Stomach (tissue), 19 donors: ENCODE measurements at places on chromosomes 16 and 17. TPM values are rescaled to one million over a fixed set of nuclear protein-coding genes. Genes with fewer than 3 reads are reported as not detected.
A peak's percentile ranks its signal among the peaks of the same experiment; 100 is the strongest.

GRCh38 chr16:2237493-2238149 lies 1.4 kb downstream of the DNASE1L2 start:
- DNase-seq, result no peak

- no peak for DNase-seq
These were observed 21.3 kb upstream of the RGS9 start for GRCh38 chr17:65115839-65116238.

DNA sequence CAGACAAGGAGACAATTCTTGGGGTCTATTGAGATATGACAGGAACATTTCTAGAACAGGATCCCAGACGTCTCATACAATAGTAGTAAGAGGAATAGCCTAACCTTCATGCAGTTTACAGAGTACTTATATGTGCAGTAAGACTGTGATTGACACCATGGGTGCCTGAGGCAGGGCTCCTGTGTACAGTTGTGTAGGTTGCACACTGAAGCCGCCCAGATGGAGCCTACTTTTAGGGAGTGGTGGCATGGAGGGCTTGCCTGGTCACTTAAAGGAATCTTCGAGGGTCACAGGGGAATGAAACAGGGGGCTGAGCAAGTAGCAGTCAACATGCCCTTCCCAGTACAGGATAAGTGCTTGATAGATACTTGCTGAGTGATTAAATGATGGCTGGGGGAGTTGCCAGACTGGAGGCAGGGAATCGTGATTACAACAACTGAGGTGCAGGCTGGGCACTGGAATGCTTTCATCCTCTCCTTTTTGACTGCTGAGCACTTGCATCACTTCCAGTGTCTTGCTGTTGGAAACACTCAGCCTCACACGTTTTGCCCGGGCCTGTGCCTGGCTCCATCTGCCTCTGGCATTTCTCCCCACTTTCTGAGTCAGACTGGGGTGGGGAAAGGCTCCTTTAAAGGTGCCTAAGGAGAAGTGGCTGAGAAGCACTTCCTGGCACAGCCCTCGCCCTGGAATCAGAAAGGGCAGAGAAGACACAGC lies 71.0 kb downstream of the COPRS start:
- no peak for DNase-seq

GRCh38 chr16:3022208-3022683 lies 1.5 kb downstream of the HCFC1R1 start:
- DNase-seq, result peak; percentile 96

The DCAKD gene
- total RNA-seq, result 2.3 TPM

The RRN3 gene
- 24.1 TPM for total RNA-seq

DNA sequence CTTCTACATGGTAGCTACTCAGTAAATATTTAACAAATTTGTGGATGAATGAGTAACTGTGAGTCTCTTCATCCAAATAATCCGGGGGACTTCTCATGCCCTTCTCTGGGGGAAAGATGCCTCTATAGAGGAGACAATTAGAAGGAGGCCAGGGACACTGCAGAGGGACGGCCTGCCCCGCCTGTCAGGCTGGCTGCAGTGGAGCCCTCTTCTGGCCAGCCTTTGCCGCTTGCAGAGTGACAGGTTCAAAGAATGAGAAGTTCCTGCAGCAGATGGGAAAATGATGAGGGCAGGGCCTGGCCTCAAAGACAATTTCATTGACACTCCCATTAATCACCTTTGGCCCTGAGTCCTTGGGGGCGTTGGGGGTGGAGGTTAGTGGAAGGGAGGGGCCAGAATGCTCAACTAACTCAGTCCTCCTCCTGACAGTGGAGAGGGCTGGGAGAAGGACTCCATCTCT lies 339.0 kb downstream of the MAF start:
- DNase-seq, result peak; percentile 53

DNA sequence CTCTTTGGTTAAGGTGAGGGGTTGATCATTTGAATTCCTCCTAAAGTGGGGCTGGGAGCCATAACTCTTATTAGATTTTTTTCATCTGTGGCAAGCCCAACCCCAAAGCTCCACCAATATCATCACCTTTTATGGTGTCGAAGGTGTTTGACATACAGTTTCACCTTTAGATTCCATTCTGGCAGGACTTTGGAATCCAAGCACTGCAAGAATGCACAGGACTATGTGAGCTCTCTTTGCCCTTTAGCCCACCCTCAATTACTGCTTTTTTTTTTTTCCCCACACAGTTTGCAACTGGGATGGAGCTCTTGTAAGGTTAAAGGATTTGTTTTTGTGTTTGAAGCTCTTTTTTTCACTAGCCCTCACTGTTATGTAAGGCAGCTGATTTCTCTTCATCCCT lies 154.0 kb upstream of the KCNJ16 start:
- no peak for DNase-seq

The ACAP1 gene
- 12.8 TPM for total RNA-seq

GRCh38 chr17:53560953-53561352 lies 261.8 kb upstream of the KIF2B start:
- no peak for DNase-seq

DNA sequence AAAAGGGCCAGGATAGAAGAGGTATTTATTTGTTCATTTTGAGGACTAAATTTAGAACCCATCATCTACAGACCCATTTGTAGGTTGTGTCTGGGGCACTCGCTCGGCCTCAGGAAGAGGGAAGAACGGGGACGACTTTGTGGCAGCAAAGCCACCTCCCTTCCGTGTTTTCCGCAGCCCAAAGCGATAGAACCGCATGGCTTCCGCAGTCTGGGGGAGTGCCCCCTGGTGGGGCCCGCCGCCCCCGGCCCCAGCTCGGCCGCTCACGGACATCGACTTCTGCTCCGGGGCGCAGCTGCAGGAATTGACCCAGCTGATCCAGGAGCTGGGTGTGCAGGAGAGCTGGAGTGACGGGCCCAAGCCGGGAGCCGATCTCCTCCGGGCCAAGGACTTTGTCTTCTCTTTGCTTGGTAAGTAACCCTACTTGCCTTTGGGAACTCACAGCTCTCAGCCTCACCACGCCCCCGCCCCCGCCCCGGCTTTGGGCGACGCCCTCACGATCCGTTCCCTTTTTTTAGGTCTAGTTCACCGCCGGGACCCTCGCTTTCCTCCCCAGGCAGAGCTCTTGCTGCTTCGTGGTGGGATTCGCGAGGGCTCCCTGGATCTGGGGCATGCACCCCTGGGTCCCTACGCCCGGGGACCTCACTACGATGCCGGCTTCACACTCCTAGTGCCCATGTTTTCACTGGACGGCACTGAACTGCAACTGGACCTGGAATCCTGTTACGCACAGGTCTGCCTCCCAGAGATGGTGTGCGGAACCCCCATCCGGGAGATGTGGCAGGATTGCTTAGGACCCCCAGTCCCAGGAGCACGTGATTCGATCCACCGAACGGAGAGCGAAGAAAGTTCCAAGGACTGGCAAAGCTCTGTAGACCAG lies 681 bp downstream of the TMEM102 start:
- peak; percentile 82 for DNase-seq

The OTOP3 gene
- 0.18 TPM for total RNA-seq

GRCh38 chr16:52578007-52578828 lies 31.3 kb upstream of the TOX3 start:
- DNase-seq, result peak; percentile 50
